Bone marrow (tissue), 2 donors: ENCODE measurements at places on chromosomes 5 and 9.
A peak's percentile ranks its signal among the peaks of the same experiment; 100 is the strongest.

DNA sequence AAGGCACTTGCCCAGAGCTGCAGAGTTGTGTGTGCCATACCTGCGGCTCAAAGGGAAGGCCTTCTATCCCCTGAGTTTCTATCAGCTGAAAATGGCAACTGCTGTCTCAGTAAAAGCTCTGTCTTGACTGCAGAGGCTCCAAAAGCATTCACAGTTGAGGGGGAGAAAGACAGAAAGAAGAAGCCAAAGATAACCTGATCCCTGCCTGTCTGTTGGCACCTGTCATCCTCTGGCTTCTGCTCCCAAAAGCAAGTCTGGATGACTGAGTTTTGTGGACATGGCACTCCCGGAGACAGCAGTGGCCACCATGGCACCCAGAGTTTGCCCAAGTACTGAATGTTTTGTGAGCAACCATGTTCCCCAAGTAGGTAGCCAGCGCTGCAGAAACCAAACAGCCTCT is 176.6 kb downstream of the NR3C1 start:
- DNase-seq = no peak

- DNase-seq = no peak
Observed at GRCh38 chr5:118620233-118620632, 368.1 kb downstream of the DTWD2 start.

DNA sequence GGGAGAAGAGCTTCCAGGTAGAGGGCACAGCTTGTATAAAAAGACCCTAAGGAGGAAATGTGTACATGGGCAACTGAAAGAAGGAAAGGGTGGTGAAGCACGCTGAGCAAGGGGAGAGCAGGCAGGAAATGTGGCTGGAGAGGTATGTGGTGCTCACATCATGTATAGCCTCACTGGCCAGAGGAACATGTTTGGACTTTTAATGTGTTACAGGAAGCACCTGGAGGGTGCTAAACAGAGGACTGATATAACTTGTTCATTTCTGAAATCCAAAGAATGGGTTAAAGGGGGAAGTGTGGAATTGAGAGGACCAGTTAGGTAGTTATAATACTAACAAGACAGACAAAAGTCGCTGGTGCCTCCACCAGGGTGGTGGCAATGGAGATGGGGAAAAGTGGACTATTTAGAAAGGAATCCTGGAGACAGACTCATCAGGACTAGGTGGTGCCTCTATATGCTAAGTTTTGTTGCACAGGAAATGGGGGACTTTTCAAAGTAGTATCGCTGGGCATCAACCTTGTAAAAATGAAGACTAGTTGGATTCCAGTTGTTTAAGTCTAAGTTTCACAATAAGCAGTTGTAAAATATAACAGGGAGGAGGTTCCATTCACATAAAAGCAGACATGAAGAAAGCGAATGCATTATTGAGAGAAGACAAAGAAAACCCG is 63.1 kb upstream of the CD180 start:
- no peak for DNase-seq

DNA sequence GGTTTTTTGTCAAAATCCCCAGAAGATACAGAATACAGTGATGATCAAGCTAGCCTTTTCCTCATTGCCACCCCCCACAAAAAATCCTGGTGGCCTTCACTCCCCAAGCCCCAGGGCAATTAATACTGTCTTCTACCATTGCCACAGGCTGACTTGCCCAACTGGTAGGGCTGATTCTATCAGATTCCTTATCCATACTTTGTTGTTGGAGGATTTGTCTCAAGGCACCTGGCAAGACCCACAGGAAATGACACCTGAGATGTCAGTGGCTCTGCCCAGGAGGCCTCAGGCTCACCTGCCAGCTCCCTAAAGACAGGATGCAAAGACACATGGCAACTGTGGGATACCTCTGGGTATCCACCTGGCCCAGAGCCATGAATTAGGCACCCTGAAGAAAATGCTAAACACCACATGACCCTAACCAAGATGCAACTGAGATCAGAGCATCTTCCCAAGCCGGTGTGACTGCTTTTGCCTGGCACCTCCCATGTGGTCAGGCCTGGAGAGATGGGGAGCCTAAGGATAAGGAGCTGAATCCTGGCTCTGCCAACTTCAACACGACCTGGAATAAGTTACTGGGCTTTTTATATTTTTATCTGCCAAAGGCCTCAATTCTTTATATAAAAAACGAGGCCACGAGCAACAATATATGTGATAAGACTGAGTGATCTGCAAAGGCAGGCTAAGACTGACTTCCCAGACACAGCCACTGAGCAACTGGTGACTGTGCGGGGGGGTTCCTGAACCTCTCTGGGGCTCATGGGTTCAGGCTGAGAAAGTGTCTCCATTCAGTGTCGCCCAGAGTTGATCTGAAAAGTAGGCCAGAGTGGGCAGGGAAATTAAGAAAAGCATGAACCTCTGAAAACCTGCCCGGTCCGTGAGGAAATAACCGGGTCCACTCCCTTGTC is 944 bp downstream of the ATOX1 start:
- DNase-seq = no peak

DNA sequence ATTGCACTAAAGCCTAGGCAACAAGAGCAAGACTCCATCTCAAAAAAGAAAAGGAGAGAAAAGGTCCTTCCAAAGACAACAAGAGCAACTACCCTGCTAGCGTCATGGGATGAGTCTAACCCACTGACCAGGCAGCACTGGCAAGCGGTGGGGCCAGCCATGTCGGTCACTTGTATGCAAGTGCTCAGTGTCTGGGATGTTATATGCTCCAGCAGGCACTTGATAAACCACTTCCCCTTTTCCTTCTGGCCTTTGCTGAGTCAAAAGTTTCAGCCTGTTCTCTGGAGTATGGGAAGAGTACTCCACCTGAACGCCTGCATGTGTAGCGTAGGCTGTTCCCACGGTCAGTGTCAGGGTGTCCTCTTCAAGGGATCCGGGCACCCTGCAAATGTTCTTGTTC is 9.2 kb upstream of the MXD3 start:
- DNase-seq = no peak

DNA sequence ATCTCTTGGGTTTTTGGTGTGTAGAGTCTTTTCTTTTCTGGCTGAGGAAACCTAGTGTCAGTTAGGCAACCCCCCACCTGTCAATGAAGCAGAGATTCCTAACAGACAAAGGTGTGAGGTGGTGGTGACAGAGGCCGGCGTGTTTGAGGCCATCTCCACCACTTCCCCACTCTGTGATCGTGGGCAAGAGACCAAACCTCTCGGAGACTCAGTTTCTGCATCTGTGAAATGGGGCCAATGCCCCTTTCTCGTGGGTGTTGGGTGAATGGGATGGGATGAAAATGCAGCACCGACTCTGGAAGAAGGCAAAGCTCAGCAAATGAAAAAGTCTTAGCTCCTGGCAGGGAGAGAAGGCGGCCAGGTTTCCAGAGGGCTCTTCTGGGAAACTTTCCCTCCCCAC is 807 bp downstream of the FAM163B start:
- DNase-seq = no peak

- no peak for DNase-seq
Observed at GRCh38 chr5:169301986-169302385, 1.0 kb upstream of the SLIT3 start.

DNA sequence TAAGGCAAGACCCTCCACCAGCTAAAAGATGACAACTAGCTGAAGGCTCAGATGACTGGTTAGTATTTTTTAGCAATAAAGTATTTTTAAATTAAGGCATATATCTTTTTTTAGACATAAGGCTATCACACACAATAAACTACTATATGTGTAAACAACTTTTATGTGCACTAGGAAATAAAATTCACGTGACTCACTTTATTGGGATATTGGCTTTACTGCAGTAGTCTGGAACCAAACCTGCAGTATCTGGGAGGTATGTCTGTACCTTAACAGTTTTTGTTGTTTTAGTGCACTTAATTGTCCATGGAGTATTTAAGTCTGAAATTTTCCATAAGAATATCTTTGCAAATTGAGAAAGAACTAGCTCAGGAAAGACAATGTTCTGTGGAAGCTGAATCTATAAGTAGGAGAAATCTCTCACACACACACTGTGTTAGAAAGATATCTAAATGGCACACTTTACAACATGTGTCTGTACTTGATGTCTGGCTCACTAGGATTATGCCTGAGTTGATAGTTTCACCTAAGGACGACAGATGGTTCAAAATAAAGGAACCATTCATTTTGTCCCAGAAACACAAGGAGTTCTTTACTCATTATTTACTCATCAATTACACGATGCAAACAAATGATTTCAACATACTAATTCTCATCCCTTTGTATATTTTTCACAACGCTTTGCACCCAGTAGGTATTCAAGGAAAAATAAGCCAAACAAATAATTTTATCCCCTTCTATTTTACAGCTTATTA is 4.6 kb downstream of the RAPGEF6 start:
- no peak for DNase-seq

DNA sequence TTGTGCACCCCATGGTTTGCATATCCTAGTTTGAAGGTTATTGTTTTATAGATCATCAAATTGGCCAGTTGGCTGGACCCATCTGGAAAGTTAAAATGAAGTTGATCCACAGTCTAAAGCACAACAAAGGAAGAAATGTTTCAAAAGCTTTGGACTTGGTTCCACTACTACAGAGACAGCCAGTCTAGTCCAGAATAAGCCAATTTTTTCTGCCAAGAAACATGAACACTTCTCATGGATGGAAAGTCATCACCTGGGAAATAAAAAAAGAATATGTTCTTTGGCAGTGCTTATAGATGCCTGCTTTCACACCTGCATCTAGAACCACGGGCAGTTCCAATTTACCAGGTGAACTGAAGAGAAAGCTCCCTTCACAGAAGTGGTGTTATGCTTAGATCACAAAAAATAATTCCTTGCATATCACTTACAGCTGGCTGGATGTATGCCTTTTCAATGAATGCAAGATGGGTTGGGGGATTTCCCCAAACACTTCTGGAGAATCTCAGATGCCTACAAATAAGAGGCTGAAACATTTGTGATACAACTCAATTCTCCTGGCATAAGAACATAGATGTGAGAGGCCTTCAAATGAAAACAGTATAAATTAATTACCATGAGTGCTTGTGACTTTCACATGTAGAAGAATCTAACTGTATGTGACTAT is 26.9 kb downstream of the C9 start:
- DNase-seq = no peak

DNA sequence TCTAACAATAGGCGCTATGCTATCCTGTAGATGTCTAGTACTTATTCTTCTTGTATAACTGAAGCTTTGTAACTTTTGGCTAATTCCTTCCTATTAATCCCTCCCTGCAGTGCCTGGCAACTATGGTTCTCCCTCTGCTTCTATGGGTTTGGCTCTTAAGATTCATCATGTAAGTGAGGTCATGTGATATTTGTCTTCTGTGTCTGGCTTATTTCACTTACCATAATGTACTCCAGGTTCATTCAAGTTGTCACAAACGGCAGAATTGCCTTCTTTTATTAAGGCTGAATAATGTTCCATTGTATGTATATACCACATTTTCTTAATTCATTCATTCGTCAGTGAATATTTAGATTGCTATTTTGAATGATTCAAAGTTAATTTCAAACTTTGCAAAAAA is 149.9 kb upstream of the GAS1 start:
- no peak for DNase-seq

GRCh38 chr5:77180167-77181081 is 30.1 kb upstream of the PDE8B start:
- no peak for DNase-seq

DNA sequence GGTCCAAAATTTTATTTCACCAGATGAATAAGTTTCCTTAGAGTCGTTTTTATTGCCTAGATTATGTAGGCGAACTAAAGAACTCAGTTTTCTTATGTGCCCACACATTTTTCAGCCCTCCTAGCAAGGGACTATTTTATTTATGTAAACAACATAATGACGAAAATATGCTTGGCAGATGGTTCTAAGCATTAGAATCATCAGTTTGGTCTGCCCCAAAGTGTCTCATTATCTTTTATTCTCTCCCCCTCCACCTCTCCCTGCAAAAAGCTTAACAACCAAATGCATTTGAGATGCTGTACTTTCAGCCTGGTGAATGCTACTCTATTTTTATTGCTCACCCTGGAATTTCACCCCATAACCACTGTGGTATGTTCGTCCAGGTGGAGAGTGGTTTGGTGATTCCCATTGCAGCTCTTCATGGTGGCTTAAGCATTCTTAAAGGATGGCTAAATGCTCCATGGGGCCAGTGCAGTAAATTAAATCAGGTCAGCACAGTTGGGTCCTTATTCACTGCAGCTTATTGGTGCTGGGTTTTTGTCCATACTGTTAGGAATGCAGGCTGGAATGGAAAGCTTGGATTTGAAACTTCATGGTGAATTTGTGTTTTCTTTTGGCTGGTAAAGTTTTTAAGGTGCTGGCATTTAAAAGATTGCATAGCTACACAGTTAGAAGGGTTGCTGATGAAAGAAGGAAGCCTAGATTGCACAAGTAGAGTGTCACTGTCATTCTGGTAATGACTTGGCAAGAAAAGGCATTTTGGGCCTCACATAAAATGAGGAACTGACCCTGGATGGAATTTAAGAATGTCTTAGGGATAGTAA is 39.2 kb downstream of the TLE4 start:
- peak; percentile 82 for DNase-seq

GRCh38 chr5:160105686-160106360 is 13.4 kb downstream of the PWWP2A start:
- DNase-seq = no peak

GRCh38 chr9:133167096-133167730 is 3.5 kb upstream of the GBGT1 start:
- no peak for DNase-seq

DNA sequence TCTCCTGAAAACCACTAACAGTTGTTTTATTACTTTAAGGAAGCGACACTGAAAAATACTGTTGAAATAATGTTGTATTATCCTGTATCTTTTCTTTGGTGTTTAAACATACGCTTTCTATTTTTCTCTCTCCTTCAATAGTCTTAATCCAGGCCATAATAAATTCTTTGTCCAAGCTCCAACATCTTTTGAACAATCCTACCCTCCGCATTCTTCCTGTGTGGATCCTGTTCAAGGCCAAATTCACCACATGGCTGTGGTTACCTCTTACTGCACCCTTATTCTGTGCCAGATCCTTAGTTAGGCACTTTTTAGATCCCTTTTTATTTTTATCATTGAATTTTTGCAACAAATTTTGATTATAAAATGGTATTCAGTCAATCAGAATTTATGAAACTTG is 1691.5 kb downstream of the MAT2B start:
- no peak for DNase-seq

- no peak for DNase-seq
Observed at GRCh38 chr9:101220341-101220740, 164.5 kb downstream of the BAAT start.

DNA sequence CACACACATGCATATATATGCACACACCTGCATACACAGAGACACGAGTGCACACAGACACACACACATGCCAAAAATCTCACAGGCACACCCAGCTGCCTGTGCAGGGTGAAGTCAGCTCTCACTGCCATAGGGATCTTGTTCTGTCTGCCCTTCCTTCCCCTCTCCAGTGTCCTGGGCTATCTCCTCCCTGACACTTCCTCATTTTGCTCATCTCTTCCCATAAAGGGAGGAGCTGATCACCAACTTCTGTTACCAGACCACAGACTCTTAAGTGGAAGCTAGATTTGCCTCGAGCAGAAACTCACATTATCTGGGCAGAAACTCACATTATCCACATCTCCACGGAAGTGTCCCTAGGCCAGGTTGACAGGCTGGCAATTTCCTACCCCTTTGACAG is 28.7 kb downstream of the LCP2 start:
- DNase-seq = no peak
